MV-4-11 (cell line): ENCODE measurements at places on chromosomes 6 and 20.

- no peak for DNase-seq
Measured at GRCh38 chr6:40584741-40585140, 2.4 kb downstream of the LRFN2 start.

DNA sequence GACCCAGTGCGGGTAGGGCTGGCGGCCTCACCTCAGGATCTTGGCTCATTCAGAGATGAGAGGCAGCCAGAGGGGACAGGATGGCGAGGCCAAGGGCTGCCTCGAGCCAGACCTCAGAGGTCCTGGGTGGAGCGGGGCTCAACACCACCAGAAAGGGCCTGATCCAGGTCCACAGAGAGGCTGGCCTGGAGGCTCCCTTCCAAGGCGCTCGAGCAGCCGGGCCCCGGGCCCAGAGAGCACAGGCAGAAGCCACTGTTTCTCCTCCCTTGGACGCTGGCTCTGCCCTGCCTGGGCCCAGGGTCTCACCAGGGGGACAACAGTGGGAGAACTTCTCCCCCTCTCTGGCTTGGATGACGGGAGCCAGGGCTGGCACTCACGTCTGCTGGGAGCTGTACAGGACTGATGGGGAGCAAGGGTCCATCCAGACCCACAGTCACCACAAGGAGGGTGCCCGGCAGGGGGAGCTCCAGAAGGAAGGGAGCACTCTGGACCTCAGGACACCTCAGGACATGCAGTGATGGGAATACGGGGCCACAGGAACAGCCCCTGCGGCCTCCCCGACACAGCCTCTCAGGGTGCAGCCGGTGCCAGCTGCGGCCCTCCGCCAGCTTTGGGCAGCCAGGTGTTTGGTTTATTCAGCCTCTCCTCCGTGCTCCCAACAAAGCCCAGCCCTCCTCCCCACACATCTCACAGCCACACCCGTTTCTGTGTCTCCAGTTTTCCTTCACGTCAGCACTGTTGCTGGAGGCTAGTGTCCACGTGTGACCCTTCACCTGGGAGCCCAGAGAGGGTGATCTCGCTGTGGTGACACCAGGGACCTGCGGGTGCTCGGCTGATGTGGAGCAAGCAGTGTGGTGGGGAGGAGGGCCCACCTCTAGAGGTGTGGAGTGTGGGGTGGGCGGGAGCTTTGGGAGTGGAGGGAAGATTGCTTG is 8.7 kb downstream of the RPS21 start:
- DNase-seq = no peak

- no peak for DNase-seq
Measured at GRCh38 chr6:107237992-107238660, 122.8 kb upstream of the BEND3 start.

DNA sequence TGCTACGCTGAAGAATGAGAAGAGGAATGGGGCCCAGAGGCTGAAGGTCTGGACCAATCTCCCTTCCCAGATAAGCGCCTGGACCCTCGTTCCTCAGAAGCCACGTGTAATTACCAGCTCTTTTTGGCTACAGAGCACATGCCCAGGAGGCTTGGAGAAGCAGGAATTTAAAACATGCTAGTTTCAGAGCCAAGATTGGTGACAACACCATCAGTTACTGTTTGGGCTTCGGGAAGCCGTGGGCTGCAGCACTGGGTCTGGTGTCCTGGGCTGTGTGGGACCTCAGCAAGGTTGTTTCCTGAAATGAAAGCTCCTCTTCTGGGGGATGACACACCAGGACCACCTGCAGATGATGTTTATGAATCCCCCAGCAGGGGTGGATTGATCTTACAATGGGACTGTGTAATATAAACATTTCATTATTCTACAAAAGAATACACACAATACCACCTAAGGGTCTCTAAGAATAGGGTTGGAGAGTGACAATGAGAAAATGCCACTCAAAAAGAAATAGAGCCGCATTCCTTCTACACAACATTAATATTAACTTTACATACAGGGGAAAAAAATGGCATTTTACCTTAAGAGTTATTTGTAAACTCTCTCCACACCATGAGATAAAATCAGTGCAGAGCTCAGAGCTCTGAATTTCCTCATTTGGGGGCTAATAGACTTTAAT is 207.8 kb upstream of the FOXQ1 start:
- no peak for DNase-seq

- no peak for DNase-seq
Measured at GRCh38 chr20:44392776-44393607, 37.5 kb downstream of the HNF4A start.

DNA sequence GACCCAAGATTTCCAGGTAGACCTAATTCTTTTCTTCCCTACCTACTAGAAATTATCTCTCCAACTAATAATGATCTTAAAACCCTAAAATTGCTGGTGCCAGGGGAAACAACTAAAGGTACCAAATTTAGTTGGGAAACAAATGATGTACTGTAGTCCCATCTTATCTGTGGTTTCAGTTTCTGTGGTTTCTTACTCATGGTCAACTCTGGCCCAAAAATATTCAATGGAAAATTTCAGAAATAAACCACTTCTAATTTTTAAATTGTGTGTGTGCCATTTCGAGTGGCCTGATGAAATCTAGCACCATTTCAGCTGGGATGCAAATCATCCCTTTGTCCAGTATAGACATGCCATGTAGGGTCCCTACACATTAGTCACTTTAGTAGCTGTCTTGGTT is 475.2 kb upstream of the EPHA7 start:
- DNase-seq = no peak

- DNase-seq = no peak
Measured at GRCh38 chr6:46655803-46656202, 3.0 kb downstream of the SLC25A27 start.

DNA sequence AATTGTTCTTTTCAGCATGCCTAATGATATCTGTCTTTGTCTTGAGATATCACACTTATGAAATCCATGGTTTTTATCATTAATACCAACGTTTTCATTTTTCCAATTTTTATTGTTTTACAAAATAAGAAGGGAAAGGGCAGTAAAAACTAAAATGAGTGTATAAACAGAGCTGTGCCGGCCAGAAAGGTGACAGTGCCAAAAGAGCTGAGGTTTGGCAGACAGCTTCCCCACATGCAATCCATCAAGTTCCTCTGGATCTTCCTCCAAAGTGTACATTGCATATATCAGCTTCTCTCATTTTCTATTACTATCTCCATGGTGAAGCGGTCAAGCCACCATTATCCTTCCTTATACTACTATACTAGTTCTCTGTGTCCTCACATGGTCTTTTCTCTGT is 10.1 kb upstream of the TMEM244 start:
- no peak for DNase-seq

DNA sequence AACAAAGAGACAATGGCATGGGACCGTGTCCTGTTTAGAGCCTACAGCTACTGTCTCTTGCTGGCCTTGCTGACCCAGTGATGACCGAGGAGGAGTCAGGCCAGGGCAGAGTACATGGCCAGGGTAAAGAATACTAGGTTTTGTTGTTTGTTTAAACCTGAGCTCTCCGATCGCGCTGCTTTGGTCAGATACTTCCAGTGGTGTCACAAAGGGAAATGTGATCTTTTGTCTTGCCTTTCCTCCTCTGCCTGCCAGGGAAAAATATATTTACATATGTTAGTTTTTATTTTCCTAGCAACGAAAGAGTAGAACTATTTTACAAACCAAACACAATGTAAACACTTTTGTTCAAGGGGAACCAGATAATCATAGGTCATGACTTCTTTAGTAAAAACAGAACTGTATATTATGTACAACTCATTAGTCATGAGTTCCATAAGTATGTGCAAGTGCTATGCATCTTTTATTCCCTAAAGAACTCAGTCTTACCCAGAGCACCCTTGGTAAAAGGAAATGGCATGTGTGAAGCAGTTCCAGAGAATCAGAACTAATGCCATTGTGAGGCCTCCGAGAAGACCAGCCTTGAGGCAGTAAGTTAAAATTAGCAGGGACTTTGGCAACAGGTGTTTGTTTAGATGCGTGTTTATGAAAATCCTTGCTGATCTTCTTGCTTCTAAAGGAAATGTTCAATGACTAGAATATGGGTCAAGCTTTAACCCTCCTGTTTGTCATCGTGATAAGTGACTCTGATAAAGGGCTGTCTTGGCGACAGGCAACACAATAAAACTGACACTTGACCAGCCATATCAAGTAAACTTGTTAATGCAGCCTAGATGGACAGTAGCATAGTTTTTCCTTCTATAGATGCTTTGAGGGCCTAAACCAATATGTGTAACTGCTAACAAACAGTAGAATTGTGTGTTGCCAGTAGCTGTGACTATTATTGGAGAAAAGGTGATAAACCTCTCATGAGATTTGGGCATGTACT is 204.6 kb downstream of the NKAIN2 start:
- DNase-seq = no peak

DNA sequence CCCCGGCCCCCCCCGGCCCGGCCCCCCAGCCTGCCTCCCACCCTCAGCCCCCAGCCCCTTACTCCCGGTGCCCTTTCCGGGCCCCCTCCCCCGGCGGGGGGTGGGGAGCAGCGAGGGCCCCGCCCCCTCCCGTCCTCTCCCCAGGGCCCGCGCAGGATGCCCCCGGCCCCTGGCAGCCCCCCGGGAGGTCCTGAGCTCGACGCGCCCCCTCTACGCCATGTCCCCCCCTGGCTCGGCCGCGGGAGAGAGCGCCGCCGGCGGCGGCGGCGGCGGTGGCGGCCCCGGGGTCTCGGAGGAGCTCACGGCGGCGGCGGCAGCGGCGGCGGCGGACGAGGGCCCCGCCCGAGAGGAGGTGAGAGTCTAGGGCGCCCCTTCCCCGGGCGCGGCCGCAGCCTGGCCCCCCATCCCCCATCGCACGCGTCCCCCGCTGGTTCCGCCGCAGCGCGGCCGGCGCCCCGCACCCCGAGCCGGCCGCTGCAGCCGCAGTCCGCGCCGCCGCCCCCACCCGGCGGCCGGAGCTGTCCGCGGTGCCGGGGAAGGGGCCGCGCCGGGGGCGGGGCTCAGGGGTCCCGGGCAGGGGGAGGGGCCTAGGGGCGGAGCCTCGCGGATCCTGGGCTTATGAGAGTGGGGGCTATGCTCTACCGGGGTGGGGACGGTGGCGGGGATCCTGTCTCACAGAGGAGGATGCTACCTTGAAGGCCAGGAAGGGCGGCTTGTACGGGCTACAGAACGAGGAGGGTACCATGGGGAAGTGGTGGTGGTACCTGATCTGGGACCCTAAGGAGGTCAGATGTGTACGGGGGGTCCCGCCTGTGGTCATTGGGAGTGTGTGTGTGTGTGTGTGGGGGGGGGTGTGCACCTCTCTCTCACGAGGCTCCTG is 516 bp downstream of the TMEM151B start:
- no peak for DNase-seq

DNA sequence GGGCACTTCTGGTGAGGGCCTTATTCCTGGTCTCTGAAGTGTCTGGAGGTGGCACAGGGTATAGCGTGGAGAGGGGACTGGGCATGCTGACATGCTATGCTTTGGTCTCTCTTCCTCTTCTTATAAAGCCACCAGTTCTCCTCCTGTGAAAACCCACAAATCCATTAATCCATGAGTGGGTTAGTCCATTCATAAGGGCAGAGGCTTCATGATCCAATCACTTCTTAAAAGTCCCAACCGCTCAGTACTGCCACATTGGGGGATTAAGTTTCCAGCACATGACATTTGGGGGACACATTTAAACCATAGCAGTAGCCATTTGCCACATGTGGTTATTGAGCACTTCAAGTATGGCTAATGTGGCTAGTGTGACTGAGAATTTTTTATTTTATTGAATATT is 3.8 kb upstream of the TRIB3 start:
- DNase-seq = peak; percentile 98

DNA sequence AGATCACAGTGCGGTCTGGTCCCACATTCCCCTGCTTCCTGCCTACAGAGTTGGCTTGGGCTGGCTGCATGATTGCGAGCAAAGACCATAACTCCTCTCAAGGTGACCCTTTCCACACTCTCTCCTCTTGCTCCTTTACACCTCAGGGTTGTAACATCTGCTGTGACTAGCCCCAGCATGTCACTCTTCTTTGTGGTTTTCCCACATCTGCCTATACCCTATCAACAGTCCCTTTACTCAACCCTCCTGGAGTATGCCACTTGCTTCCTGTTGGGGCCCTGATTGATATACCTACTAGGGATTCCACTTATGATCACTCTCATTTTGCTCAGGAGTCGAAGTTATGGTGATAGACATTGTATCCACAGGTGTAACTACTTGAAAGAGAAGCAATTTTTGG is 58.9 kb upstream of the SGK1 start:
- no peak for DNase-seq

DNA sequence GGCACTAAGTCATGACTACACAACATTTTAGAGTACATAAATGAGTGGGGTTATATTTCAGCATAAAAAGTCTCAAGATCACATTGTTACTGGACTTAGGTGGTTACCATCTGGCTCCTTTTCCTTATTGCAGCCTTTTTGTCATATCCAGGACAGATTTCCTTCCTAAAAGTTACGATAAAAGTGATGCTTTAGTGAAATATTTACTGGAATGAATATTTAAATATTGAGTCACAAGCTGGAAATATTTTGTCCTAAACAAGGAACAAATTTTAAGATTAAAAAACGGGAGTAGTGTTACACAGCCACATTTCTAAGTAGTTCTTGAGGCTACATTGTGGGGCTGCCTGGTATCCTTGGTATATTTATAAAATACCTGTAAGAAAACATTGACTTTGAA is 52.2 kb downstream of the CDC40 start:
- no peak for DNase-seq
